ENCODE measurements at places on chromosomes 4 and X.

DNA sequence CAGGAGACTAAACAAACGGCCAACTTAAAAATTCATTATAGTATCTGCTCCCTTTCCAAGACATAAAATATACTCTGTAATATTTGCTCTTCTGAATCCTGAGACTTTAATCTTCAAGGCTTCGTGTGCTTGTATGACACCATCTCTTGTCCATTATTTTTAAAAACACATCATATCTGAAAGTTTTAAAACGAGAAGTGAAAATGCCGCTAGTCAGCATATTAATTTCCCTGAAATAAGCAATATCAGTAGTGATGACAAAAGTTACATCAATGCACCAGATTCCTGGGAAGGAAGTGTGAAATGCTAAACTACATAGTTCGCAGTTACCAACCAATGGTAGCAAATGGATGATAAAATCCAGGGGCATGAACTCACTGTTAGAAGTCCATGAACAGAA, 66.8 kb upstream of the EXOC1L start:
- no peak for DNase-seq

- DNase-seq, result no peak
These were observed 936.6 kb upstream of the EPHA5 start for GRCh38 chr4:66606908-66607307.

GRCh38 chr4:104795264-104795939, 300.7 kb upstream of the CXXC4 start:
- DNase-seq, result no peak

DNA sequence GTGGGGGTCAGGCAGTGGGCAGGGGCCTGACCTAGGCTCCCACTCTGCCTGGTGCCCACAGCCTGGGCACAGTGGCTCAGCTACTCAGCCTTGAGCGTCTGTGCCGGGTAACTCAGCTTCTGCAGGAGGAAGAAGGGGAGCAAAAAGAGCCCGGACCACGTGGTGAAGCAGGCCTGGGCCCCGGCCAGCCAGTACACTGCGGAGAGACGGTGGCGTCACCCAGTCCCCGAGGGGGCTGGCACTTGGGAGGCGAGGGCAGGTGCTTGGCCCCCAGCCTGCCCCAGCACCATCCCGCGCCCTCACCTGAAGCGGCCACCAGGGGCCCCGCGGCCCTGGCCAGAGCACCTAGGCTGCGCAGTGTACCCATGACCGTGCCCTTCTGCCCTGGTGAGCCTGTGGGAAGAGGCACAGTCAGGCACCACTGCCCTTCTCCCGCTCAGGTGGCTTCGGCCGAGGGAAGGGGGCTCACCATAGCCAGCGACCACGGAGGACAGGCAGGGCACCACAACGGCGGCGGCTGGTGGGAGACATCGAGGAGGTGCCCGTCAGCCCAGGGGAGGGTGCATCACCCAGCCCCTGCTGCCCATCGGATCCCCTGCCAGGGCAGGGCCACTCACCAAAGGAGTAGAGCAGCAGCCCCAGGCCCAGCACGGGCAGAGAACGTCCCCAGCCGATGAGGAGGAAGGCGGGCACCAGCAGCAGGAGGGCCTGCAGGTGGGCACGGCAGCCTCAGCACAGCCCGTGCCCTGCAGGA, 32.3 kb downstream of the NOP14 start:
- no peak for DNase-seq

DNA sequence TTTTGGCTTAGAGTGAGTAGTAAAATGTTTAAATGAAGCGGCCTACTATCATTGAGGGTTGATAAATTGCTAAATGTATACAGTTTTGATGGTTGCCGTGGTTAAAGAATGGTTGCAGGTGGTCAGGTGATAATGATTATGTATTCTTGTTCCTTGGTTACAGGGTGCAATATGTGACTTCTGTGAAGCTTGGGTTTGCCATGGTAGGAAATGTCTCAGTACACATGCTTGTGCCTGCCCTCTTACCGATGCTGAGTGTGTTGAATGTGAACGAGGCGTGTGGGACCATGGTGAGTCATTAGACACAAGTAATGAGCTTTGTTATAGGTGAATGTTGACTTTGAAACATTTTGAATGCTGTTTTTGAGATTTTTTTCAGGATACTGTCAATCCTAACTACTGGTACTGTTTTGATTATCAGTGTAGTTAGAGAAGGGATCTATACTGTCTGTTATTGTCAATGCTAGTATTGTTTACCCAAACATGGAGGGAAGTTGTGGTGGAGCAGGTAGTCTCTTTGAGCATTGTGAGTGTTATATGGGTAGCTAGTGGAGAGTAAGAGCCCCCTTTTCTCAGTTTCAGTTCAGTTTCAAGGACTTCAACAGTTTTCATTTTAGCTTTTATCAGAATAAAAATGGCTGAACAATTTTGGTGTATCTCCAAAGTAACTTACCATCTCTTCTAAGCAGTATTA, 8.9 kb downstream of the ZNF330 start:
- no peak for DNase-seq

- DNase-seq, result no peak
These were observed 108.2 kb upstream of the ACSL4 start for GRCh38 chrX:109841257-109841656.

DNA sequence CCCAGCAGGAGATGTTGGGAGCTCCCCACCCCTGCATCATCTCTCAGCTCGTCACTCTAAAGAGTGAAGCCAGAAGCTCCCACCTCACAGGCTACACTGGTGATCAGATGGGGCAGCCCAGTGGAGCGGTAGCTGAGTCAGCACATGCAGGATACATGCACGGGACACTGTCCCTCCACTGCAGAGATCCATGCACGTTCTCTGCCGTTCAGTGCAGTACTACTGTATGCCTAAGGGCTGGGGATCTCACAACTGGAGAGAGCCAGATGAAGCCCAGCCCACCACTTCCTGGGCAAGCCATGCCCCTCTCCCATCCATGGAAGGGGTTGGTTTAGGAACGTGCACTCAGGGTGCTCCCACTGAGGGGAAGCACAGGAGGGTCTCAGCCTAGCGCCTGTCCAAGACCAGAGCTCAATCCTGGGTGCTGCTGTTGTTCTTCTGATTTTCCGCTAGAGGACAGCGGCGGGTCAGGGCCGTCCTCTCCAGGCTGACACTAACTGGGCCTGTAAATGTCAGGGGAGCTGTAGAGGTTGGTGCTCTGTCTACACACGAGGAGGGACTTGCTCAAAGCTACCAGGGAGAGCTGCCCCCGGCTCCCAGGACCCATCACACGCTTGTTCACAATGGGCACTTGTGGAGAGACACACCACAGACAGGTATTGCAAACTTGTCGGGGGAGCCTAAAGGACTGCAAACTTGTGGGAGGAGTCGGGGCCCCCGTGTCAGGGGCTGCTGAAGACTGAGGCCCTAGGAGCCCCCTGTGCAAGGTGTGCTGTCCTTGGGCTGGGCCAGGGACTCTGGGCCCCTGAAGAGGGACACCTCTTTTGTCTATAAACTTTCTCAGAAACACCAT, 18.2 kb upstream of the ABLIM2 start:
- DNase-seq, result peak; percentile 46

DNA sequence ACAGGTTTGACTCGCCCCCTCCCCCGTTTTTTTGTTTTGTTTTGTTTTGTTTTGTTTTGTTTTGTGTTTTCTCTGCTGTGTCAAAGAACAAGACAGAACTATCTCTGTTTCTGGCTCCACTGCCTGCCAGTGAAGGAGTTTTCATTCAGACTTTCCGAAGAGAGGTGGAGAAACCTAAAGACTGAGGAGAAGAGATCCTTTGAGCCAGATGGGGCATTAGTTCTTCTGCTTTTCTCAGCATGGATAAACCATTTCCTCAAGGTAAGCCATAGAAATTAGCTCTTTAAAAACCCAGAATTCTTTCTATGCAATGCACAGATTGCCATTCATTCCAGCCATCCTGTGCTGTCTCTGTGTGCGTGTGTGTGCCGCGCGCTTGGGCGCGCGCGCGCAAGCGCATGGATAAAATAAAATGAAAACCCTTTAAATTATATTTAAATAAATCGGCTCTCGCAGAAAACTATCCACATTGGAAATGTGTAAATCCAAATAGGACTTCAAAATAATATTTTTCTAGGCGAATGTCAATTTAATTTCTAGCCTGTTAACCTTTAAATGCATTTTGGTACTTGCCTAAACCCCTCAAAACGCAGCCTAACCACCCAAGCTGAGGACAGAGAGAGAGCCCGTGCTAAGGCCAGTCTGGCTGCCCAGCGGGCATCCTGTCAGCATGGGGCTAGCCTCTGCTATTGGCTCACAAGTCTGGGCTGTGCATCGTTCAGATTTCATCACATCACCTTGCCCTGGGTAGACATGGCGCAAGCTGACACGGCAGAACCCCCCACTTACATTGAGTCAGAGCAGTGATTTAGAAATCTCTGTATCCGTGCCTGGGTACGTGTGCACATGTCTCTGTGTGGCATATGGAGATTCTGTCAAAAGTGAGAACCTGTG, 113.0 kb upstream of the VAMP7 start:
- no peak for DNase-seq

GRCh38 chrX:19991350-19991718, 473 bp upstream of the BCLAF3 start:
- DNase-seq, result no peak

DNA sequence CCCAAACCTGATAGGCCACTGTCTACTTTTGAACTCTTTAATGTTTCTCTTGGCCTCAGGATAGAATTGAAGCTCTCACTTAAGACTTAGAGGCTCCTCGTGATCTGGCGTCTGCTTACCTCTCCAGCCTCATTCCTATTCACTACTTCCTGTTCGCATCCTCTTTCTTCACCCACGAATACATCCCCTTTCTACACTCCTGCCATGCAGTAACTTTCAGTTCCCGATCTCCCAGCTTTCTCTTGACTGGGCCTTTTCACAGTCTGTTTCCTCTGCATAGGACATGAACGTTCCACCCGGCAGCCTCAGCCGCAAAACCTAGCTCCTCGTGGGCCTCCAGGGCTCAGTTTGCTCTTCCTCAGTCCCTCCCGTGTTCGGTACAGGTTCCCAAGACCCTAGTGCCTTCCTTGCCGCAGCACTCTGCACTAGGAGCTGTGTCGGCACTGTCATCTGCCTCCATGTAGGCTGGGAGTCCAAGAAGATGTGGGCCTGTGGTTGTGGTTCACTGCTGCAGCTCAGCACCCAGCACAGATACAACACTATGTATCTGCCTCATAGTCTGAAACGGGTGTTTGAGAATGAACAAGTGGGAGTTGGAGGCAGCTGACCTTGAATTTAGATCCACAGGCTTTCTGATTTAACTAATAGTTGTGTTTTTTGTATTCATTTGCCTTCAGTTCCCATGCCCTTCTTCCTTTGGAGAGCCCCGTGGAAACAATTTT, 15.8 kb downstream of the RPL39 start:
- no peak for DNase-seq

DNA sequence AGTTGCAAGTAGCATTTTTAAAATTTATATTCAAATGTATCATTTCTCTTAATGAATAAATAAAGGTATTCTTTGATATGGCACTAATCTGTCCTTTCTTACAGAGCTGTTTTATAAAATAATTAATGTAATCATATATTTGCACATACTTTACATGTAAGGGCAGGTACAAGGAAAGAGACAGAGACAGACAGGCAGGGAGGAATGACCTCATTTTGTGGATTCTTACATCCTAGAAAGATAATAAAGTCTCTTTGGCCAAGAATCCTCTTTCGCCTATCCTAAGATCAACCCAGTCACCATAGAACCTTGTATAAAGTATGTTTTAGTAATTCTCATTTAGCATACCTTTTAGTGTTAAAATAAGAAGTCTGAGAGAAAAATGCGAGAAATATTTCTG, 98.5 kb upstream of the CTSO start:
- DNase-seq, result no peak

DNA sequence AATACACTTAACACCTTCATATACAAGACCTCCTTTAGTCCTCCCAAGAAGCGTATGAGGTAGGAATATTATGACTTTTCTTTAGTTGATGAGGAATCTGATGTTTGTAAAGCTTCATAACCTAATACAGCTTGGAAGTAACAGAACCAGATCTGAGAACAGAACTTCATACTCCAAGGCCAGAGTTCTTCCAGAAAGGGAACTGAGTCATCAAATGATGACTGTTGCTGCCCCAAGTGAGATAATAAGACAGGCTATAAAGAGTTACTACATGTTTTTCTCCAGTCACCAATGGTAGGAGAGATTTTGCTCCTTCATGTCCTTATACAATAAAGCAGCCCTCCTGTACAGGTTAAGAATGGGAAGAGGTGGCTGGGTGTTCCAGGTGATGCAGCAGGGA, 74.3 kb upstream of the ANXA3 start:
- DNase-seq, result peak; percentile 59

DNA sequence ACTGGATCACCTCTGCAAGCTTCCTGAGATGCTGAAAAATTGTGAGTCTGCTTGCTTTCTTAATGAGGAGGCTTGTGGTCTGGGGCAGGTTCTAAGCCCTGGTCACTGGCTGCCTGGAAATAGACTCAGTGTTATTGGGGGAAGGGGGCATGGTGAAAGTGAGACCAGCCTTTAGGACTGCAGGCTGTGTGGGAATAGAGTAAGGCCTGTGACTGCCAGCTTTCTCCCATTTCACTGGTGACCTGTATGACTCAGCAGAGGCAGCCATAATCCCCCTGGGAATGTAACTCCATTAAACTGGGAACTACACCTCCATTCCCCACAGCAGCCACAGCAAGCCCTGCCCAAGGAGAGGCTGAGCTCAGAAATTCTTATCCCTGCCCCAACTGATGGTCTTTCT, 55.9 kb upstream of the IL15 start:
- DNase-seq, result peak; percentile 58

- no peak for DNase-seq
These were observed 17.6 kb upstream of the SCML1 start for GRCh38 chrX:17719711-17720110.

GRCh38 chr4:8647094-8647570, 54.6 kb downstream of the CPZ start:
- no peak for DNase-seq

- no peak for DNase-seq
These were observed 29.9 kb downstream of the RBMX start for GRCh38 chrX:136850441-136851175.

DNA sequence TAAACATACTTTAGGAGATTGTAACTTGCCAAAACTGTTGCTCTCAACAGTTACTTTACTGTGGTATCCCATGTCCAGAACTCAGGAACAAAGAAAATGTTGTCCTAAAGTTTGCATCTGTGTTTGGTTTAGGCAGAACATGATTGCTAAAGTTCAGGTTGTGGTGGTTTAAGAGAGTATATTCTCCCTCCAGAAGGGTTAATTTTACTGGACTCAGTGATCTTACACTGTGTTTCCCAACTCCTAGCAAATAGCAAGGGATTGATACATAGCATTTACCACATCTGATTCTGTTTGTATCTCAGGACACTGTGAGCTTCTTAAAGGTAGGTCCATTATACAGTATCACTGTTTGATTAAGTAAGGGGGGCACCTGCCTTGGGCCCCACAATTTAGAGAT, 13.3 kb upstream of the DCK start:
- DNase-seq, result no peak

- DNase-seq, result no peak
These were observed 127.4 kb downstream of the ANAPC10 start for GRCh38 chr4:144970597-144970996.

GRCh38 chr4:132513491-132513890, 635.6 kb upstream of the PCDH10 start:
- DNase-seq, result no peak

- no peak for DNase-seq
These were observed 42.3 kb downstream of the NSG1 start for GRCh38 chr4:4428966-4429875.

All from HT1080 (cell line).